ENCODE measurements at places on chromosomes 1 and 21. TPM values are rescaled to one million over a fixed set of nuclear protein-coding genes. Genes with fewer than 3 reads are reported as not detected.

Gene OR10J1
- not detected for polyA plus RNA-seq

Gene RNU1-2
- polyA plus RNA-seq: not detected

Gene RNF186
- 0.37 TPM for polyA plus RNA-seq

Gene GPR3
- 1.0 TPM for polyA plus RNA-seq

Gene PIGR
- polyA plus RNA-seq: 1.4 TPM

Gene RAB25
- 51.6 TPM for polyA plus RNA-seq

Gene FBLIM1
- 59.6 TPM for polyA plus RNA-seq

Gene RNPEP
- 56.3 TPM for polyA plus RNA-seq

Gene DSTYK
- 19.9 TPM for polyA plus RNA-seq

- no peak for DNase-seq
Observed at GRCh38 chr21:14846621-14847020, 218.2 kb downstream of the NRIP1 start.

DNA sequence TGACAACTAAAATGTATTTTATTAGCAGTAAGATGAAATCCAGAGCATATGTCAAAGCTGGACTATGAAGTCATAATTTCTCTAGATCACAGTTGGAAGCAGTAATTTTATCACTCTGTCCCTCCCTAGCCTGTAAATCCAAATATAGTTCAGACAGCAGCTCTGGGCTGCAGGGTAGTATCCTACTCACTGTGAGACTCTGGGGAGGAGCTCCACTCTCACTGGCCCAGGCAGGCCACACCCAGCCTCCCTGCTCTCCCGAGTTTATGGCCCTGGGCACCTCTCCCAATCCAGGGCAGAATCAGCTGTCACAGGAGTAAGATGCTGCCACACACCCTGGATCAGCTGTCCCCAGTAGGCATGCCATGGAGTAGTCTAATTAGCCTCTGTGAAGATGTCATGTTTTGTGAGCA is 131.1 kb downstream of the HLCS start:
- no peak for DNase-seq

DNA sequence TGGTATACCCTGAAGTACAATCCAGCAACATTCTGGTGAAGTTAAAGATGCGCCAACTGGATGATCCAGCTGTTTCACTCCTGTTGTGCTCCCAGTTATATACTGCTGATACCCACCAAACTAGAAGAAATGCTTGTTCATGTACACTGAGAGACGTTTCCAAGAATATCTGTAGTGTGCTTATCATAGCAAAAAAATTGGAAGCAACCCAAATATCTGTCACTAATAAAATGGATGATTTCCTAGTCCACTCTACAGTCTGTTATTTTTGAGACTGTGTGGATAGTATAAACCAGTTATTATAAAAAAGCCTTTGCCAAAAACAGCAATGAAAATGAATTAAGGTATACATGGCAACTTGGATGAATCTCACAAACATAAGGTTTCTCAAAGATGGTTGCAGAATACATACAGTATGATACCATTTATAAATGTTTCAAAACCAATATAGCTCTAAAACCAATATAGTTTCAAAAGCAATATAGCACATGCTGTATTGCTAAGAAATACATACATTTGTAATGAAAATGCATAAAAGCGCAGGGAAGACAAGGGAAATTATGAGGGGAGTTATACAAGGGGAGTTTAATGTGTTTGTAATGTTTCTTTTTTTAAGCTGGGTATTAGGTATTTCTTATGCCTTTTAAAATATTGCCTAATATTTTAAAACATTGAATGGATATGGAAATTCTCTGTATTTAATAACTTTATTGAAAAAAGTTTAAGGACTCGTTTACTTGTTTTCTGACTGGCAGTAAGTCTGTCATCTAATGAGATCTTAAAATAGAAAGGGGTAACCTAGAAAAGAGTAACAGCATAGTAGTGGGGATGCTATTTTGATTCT is 36.5 kb downstream of the GPSM2 start:
- peak; percentile 18 for DNase-seq

- DNase-seq: no peak
Observed at GRCh38 chr1:30879126-30879786, 29.3 kb downstream of the SDC3 start.

- no peak for DNase-seq
Observed at GRCh38 chr1:187763976-187764375, 935.2 kb downstream of the PLA2G4A start.

DNA sequence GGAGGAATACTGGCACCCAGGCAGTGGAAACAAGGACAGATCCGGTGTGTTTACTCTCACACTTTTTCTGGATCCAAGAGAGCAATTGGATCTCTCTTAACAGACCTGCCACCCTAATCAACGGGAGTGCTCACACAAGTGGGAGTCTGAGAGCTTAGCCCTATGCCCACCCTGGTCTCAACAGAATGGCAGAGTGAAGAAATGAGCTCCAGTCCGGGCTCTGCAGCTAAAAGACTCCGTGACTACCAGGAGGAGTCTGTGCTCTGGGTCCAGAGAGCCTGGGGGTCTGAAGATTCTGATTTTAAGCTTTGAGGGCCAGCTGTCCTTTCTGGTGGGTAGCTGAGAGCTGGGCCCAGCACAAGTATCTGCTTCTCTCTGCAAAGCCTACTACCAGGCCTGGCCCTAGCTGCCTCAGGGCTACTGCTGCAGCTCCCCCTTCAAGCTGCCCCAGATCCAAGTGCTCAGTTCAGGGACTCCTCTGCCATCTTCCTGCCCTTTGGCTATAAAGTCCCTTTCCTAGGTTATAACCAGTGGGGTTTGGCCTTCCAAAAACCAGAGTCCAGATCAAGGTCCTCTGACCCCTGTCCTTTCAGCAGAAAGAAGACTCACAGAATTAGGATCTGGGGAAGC is 3.9 kb downstream of the S100A9 start:
- DNase-seq: no peak

DNA sequence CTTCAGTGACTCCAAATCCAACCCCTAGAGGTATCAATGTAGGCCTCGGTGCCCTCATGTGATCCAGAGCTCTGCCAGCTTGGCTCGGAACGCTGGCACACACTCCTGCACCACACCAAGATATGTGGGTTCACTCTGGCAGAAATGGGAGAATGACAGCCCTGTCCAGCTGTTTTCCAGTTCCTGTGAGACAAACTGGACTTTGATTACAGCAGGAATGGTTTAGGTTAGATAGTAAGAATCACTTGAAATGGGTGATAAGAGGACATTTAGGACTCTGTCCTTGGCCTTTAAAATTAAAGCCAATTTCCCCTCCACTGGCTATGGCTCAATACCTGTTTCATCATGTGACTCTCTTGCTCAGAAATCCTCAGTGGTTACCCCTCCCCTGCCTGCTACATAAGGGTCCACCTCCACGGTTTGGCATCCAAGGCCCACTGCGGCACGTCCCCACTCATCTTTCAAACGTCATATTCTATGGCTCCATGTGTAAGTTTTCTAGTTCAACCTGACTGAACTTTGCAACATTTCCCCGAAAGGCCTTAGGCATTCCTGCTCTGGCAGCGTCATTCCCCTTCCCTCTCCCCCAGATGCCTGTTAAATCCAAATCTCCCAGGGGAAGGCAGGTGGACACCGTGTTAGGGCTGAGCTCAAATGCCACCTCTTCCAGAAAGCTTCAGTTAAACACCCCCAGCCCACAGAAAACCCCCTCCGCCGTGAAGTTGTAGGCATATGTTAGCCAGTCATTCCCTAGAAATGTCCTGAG is 44.7 kb downstream of the PLEKHA6 start:
- DNase-seq: no peak

GRCh38 chr1:189669846-189670245 is 807.8 kb downstream of the BRINP3 start:
- DNase-seq: no peak

DNA sequence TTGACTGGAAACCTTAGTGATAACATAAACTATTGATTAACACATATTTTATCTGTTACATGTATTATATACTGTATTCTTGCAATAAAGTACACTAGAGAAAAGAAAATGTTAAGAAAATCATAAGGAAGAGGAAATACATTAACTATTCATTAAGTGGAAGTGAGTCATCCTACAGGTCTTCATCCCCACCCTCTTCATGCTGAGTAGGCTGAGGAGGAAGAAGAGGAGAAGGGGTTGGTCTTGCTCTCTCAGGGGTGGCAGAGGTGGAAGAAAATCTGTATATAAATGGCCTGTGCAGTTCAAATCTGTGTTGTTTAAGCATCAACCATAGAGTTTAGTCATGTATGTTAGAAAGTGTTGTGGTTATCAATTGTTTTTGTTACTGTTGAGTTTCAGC is 66.1 kb upstream of the CHODL start:
- DNase-seq: no peak

DNA sequence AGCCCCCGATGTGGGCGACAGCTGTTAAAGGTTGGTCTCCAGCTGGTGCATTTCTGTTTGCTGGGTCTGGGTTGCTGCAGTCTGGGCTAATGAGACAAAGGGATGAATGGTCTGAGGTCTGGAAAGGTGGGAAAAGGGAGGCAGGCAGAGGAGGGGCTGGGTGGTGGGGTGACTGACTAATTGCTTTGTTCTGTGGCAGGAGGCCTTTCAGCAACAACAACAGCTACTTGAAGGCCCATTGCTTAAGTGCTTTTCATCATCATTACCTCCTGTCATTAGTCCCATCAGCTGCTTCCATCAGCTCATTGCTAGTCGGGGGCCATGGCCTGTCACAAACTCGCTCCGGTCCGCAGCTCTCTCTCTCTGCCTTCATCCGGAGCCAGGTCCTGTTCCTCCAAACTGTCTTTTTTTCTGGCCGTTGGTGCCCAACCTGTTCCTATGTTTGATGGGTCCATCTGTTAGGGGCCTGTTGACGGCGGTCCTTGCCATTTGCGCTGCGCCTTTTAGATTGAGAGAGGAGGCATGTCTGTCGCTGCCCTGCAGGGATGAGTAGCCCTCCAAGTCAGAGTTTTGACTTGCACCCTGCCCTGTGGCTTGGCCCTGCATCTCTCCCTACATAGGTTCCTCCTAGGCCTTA is 105.6 kb upstream of the PLXNA2 start:
- DNase-seq: no peak

Data from right renal pelvis (tissue), 4 donors.